Activated T-helper 1 cell treated with anti-CD3 and anti-CD28 coated beads, Interleukin-12 subunit alpha, Interleukin-12 subunit beta, Interleukin-2, Interleukin-4 antibody, amounts not matched to agents 30 ng/mL and 10 ng/mL and 1 ng/mL, durations not matched to agents 14 hours and 24 hours and 36 hours (primary cell): ENCODE measurements at places on chromosomes 3 and 15.

- no peak for DNase-seq
These were observed 1.6 kb downstream of the NOX5 start for GRCh38 chr15:69016021-69016595.

DNA sequence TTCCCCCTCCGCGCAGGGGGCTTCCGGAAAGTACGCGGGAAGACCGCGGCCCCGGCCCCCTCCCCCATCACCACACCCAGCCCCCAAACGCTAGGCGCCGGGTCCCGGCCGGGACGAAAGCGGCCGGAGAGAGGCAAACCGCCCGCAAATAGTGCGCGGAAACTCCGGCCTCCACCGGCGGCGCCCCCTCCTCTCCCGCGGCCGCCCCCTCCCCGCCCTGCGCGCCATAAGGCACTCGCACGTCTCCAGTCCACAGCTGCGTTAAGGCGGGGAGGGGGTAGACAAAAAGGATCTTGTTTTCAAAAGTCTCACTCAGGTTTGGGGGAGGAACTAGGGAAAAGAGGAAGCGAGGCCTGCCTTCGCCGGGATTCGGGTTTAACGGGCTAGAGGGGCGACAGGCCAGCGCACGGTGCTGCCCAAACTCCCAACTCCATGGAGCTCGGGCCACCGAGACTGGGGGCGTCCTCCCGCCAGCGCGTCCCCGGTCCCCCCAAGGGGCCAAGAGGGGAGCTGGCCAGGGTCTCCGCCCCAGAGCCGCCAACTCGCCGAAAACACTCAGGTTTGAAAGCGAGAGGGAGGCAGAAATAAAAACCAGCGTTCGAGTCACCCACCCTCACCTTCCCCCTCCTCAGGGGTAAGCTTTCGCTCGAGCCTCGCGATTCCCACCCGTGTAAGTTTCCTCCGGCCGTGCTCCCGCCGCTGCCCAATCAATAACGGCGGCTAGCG is 1.8 kb downstream of the ANP32A start:
- no peak for DNase-seq

GRCh38 chr15:90903733-90904536 is 833 bp downstream of the MAN2A2 start:
- no peak for DNase-seq

DNA sequence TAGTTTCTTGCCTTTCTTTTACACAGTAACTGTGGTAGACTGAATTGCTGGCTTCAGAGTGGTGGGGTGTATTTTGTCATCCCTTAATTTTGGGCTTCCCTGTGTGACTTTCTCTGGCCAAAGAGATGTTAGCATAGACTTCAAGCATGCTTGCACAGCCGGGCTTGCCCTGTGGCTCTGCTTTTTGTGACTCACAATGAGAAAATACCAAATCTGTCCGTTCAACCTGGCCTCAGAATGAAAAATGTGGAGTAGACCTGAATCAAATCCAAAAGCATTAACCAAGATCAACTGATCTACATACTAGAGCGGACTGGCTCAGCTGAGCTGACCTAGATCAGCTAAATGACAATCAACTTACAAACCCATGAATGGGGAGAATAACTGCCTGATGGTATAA is 51.4 kb downstream of the PLAAT1 start:
- no peak for DNase-seq

DNA sequence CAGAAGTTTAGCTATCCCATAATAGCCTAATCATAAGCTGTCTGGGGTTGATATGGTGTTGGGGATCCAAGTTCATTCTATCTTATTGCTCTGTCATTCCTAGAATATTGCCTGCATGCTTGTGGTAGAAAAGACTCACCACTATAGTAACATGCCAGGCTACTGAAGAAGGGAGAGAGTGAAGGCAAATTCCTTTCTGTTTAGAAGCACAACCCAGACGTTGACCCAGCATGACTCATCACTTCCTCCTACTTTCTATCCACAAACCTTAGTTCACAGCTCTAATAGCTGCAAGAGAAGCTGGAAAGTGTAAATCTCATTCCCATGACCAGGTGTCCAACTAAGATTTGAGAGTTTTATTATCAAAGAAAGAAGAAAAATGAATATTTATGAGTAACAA is 57.8 kb upstream of the NMD3 start:
- no peak for DNase-seq

GRCh38 chr3:108171106-108171505 is 51.1 kb downstream of the IFT57 start:
- no peak for DNase-seq

DNA sequence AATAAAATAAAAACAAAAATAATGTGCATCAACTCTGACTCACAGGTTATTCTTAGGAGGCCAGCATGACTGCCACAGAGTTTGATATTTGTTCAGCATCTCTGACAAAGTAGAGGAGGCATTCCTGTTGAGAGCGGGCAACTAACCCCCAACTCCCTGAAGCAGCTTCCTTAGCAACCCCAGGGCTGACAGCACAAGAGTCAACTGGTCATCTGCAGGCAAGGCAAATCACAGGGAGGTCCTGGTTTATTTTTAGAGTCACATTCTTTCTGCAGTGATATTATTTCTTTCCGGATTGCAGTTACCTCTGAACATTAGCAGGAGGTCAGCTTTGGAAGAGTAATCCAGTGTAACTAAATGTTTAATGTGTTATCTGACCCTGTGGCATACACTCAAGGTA is 273.0 kb downstream of the PLCL2 start:
- no peak for DNase-seq

- DNase-seq, result no peak
These were observed 84.1 kb upstream of the KLHL25 start for GRCh38 chr15:85878828-85879225.

DNA sequence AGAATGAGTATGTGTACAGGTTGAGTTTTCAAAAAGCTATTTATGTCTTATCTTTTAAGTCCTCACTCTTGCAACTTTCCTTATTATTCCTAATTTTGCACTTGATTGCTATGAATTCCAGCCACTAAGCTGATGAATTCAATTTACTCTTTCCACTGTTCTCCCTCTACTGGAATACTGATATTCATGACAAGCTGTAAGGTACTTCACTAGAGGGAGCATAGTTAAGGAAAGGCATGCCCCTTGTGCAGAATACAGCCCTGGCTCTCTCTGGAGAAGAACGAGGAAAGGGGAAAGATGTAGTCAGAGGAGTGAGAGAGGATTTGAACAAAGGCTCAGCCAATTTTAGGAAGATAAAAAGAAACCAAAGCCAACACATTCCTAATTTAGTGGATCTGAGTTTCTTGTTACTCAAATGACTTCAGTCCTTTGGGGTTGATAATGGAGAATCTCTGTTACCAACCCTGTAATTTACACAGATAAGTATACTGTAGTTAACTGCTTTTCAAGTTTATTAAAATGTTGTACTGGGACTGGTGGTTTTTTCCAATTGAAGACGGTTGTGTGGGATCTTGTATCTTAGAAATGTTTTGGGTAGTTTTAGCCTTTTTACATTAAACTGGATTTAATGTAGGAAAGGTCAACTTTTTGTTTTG is 4.0 kb downstream of the SCAANT1 start:
- no peak for DNase-seq

- DNase-seq, result no peak
These were observed 3.9 kb downstream of the FEZF2 start for GRCh38 chr3:62369476-62369743.
